ENCODE measurements at places on chromosomes 7 and 10.
A peak's percentile ranks its signal among the peaks of the same experiment; 100 is the strongest.

DNA sequence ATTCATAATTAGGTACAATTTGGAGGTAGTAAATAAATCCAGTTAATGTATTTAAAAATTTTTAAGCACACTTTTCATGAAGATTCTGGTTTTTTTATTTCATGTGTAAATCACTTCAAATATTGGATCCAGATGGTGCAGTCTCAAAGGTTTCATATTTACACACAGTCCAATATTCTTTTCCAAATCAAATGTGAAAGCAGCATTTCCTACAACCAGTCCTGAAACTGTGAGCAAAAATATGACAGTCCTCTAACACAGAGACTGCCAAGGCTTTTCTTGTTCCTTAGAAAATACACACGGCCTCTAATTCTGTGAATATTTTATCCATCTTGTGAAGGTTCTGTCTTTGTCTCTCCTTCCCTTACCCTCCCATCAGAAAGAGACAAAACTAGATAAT is 645.9 kb downstream of the ARL4A start:
- no peak for DNase-seq

DNA sequence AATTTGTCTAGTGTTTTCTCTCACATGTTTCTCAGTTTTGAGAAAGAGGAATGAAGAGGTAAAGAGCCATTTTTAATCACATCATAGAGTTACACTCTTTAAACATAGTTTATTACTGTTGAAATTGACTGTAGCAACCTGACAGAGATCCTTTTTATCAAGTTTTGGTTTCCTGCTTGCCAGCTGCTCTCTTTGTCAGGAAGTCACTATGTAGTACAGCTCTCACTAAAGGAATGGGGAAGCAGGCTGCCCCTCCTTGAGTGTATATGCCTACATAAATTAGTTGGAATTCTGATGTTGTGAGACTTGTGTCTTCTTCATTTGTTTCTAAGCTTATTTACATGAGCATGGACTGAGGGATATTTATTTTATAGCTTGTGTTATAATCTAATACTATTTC is 1274.0 kb upstream of the CELF2 start:
- DNase-seq, result no peak

DNA sequence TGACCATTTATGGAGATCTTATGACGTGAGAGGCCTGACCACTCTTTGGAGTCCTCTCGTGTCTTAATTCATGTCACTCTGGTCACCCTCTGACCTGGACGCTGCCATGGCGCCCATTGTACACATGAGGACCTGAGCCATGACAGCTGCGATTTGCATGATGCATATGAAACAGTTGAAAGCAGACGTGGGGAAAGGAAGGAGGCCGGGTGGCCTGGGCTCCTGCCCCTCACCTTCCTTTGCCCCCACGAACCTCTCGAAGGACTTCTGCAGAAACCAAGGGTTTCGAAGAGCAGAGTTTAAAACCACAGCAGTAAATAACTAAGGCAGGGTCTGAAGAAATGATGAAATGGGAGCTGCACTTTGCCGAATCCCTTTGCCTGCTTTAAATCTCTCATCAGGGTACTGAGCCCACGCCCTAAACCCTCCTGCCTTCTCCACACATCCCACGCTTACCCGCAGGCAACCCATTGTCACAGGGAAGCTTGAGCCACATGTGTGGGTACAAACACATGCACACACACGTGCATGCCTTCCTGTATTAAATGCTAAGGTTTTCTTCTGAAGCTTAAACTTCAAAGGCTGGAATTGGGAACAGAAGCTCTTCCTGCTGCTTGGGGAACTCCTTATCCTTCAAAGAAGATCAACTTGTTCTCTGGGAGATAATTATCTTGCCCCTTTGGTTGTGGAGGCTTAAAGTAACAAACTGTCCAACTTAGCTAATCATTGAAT is 11.7 kb upstream of the CALML3 start:
- no peak for DNase-seq

- no peak for DNase-seq
Measured at GRCh38 chr10:59563531-59563930, 146.1 kb downstream of the SLC16A9 start.

DNA sequence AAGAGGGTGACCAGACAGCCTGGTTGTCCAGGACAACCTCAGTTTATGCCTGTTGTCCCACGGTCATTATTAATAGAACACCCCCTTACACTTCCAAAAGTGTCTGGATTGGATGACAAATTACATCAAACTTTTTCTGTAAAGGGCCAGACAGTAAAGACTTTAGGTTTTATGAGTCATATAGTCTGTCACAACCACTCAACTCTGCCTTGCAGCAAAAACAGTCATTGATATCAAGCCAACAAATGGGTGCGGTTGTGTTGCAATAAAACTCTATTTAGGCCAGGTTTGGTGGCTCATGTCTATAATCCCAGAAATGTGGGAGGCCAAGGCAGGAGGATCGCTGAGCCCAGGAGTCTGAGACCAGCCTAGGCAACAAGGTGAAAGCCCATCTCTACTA is 66.7 kb upstream of the ATP6V0A4 start:
- DNase-seq, result peak; percentile 63

All from NCI-H460 (cell line).